ENCODE measurements at places on chromosomes 4 and X.

GRCh38 chr4:2691952-2692435 is 64.1 kb downstream of the TNIP2 start:
- DNase-seq: no peak

DNA sequence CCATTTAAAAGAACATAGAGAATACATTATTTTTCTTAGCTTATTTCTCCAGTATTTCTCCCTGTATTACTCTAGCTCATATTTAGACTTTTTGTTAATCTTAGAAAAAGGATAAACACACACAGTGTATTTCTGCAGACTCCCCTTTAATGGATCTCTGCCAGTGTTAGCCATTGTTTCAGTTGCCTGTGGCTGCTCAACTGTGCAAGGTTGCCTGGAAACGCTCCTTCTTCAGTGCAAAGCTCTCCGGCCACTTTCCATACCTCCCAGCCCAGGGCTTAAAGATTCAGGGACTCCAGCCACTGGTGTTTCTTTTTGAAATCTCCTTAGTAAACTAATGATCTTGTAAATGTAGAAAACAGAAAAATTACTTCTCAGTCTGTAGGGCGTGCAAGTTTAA is 104.9 kb downstream of the SLIT2 start:
- DNase-seq: no peak

DNA sequence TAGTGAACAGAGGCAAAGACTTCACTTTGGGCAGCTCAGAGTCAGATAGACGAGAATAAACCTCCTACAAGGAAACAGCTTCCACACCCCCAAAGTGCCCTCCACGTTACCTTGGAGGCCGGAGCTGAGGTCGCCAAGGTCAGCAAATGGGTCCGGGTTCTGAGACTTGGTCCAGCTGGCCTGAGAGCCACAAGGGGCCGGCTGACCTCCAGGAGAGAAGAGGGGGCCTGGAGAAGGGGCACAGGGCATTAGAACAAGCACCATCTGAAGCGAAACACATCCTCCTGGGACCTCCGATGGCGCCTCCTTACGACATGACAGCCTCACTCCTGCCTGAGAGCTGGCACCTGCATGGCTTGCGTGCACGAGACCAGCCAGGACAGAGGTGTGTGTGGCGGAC is 33.6 kb upstream of the CPLX1 start:
- DNase-seq: no peak

- DNase-seq: peak; percentile 23
These were observed 127.4 kb upstream of the FTHL17 start for GRCh38 chrX:31199056-31199839.

DNA sequence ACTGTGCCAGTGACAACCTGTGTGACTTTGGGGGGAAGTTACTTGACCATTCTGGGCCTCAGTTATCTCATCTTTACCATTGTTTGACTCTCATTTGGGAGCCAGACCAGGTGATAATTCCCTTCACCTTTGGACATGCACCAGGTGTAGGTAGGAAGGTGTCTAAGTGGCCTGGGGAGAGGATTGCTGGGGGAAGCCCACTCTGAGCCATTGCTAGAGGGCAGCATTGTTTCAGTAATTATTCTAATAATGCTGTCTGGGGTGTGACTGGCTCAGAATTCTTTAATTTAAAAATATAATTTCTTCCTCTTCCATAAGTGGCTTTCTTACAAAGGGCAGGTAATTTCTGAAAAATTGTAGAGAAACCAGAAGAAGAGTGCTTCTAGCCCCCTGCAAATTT is 104.3 kb downstream of the RTL9 start:
- no peak for DNase-seq

GRCh38 chrX:81003491-81004185 is 194.0 kb upstream of the BRWD3 start:
- DNase-seq: no peak

- DNase-seq: no peak
These were observed 222.2 kb upstream of the DKK2 start for GRCh38 chr4:107258359-107258758.

DNA sequence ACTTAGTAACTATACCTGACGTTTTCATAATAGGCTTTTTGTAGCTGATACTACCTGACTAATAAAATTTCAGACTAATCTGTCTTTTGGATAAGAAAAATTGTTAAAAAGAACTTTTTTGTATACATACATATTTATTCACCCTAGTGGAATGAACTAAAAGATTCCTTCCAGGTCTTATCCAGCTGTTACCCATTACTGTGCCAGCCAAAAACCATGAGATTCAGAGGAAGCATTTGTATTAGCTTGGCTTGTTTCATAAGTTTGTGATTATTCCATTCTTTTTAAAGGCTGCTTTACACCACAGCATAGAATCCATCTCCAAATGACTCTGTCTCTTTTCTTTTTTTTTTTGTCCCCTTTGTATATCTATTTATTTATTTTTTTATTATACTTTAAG is 149.4 kb downstream of the FAT4 start:
- no peak for DNase-seq

- DNase-seq: no peak
These were observed 405.2 kb downstream of the FAT4 start for GRCh38 chr4:125719987-125720386.

- DNase-seq: no peak
These were observed 87.4 kb downstream of the FAM9B start for GRCh38 chrX:8946563-8946962.

DNA sequence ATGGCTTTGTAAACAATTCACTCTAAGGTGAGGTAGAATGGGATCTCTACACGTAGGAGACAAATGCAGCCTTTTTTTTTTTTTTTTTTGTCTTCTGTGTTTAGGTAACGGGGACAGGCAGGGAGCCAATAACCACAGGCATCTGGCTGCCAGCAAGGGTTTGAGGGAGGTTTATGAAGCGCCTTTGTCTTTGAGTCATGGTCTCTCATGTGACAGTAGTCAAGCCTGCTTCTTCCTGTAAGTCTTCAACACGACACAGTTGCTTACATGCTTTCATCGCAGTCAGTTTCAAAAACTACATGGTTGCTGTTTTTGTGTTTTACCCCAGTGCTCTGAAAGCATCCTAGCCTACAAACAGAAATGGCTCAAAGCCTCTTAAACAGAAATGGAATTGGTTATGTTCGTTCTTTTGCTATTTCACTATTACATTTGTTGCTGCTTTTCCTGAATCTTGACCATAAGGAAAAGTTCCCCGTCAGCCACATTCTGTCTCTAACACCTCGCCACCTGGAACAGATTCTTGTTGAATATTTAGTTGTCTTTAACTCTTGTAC is 127.8 kb upstream of the METTL14 start:
- DNase-seq: peak; percentile 75

DNA sequence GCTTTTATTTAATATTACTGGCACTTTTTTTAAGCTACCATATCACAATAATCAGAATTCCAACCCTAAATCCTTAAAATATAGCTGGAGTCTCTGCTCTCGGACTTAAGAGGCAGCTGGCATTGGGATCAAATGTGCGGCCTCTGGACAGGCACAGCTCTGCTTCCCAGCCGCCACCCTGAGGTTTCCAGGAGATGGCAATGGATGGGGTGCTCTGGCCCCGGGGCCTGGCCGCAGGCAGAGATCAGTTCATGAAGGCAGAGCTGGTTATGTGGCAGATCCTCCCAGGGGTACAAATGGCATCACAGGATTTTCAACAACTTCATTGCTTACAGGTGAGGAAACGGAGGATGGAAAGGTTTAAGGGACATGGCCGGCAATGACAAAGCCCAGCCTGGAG is 57.8 kb downstream of the JAKMIP1 start:
- DNase-seq: no peak

DNA sequence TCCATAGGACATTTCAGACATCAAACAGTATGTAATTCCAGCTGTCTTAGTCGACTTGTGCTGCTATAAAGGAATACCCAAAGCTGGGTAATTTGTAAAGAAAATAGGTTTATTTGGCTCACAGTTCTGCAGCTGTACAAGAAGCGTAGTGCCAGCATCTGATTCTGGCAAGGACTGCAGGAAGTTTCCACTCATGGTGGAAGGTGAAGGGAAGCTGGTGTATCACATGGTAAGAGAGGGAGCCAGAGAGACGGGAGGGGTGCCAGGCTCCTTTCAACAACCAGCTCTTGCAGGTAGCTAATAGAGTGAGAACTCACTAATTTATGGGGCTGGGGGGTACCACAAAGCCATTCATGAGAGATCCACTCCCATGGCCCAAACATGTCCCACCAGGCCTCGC is 253.0 kb upstream of the FGF13 start:
- DNase-seq: no peak

DNA sequence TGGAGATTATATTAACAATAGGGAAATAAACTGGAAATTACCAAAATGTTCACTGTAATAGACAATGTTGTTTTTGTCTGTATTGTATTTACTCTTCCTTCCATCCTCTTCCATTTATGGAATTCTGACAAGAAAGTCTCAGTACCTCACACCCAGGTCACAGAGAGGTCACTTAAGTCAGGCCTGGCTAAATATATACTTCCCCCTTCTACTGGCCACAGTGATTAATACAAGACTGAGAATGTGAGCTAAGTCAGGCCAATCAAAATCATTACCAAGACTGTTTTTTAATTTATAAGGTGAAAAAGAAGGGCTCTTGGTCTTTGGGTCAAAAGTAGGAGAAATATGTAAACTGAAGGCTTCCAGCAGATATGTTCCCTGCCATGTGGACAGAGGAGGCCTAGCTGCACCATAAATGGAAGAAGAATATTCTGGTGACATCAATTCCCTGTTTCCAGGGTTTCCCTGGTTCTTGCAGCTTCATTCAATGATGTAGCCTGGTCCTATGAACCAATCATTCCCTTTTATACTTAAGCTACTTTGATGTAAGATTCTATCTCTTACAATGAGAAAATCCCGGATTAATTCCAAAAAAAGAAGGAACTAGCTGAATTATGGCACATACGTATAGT is 64.3 kb downstream of the LRBA start:
- DNase-seq: peak; percentile 57

GRCh38 chrX:117291760-117292159 is 824.9 kb downstream of the KLHL13 start:
- no peak for DNase-seq

DNA sequence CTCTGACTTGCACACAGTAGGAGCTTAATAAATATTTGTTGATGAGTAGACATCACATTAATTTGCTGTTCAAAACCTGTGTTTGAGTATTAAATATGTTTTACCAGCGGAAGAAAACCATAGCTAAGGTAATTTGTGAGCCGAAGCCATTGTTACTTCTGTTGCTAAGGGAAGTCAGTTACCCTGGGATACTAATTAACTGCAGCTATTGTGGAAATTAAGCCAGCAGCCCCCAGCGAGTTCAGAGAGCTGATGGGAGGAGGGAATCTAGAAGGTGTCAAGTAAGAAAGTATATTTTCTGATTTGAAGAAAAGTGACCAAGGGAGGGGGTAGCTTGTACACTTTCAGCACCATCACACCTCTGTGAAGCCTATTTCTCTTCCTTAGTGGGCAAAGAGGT is 76.7 kb upstream of the IGSF1 start:
- no peak for DNase-seq
